Activated CD8-positive, alpha-beta T cell treated with anti-CD3 and anti-CD28 coated beads, Interleukin-2, amount 10 ng/mL, durations not matched to agents 7 days and 5 days (primary cell): ENCODE measurements at places on chromosomes 3 and 15. TPM values are rescaled to one million over a fixed set of nuclear protein-coding genes. Genes with fewer than 3 reads are reported as not detected.

DNA sequence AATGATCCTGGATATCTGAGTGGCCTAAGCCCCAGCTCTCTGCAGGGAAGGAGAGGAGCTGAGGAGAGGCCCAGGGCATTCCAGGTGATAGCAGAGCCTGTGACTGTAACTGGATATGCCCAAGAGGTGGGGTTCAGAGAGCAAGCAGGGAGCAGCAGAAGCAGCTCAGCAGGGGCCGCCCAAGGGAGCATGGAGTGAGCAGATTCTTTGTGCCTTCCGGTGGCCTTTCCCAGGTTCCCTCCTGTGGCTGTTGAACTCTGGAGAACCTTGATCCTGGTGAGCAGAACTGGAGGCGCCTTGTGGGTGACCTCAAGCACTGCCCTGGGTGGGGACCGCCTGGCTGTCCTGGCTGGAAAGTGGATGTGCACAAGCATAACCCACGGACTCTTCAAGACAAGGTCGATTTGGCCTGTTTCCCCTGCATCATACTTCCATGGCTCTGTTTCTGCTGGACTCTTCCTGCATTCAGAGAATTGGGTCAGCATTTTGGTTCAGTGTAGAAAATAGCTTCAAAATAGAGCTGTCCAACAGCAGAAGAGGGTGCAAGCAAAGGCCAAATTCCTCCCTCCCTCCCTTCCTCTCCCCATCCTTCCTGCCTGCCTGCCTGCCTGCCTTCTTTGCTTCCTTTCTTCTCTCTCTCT lies 76.1 kb downstream of the ARNT2 start:
- no peak for DNase-seq

DNA sequence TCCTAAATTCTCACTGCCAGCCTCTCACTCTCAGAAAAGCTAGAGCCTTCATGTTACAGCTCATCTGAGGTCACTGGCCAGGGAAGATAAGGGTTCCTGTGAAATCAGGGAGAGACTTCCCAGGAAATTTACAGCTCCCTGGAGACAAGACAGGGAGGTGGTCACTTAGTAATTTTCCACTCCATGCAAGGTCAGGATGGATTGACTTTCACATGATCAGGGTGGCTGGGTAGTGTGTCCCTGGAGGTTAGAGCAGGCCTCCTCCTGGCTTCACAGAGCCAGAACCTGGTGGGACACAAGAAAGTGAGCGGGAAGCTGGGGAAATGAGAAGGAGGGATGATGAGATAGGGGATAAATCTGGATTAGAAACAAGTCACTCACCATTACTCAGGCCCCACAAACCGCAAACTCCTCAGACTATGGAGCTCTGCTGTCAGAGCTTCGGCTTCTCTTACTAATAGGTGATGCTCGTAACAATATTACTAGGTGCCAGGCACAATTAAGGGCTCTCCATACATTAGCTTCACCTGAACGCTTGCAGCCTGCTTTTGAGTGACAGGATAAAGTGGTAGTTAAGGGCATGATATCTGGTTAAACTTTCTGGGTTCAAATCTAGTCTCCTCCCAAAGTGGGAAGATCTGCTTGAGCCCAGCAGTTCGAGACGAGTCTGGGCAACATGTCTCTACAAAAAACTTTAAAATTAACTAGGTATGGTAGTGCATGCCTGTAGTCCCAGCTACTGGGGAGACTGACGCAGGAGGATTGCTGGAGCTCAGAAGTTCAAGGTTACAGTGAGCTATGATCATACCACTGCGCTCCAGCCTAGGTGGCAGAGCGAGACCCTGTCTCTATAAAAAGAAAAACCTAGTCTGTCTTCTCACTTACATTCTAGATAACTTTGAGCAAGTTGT lies 24.9 kb downstream of the DUOX2 start:
- DNase-seq: no peak

DNA sequence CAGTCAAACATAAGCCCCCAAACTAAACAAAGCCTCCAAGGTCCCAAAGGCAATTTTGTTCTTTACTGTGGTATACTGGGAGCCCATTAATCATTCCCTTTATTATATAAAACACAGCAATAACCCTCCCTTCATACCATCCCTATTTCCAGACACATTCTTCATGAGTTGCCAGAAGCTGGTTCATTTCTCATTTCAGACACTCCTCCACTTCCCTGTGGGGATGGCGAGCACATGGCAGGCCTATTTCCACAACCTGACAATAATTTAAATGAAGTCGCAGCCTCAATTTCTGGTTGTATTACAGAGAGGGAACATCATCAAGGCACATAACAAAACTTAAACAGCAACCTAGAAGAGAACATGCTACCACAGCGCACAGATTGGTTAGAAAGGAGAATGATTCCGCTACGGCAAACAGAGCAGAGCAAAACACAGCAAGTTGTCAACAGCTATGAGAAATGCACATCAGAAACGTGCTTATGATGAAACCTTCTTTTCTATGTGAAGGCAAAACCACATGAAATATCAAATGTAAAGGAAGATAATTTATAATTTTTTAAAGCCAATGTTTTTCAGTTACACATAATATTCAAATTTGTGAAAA lies 63.3 kb upstream of the ARHGEF3 start:
- DNase-seq: no peak

DNA sequence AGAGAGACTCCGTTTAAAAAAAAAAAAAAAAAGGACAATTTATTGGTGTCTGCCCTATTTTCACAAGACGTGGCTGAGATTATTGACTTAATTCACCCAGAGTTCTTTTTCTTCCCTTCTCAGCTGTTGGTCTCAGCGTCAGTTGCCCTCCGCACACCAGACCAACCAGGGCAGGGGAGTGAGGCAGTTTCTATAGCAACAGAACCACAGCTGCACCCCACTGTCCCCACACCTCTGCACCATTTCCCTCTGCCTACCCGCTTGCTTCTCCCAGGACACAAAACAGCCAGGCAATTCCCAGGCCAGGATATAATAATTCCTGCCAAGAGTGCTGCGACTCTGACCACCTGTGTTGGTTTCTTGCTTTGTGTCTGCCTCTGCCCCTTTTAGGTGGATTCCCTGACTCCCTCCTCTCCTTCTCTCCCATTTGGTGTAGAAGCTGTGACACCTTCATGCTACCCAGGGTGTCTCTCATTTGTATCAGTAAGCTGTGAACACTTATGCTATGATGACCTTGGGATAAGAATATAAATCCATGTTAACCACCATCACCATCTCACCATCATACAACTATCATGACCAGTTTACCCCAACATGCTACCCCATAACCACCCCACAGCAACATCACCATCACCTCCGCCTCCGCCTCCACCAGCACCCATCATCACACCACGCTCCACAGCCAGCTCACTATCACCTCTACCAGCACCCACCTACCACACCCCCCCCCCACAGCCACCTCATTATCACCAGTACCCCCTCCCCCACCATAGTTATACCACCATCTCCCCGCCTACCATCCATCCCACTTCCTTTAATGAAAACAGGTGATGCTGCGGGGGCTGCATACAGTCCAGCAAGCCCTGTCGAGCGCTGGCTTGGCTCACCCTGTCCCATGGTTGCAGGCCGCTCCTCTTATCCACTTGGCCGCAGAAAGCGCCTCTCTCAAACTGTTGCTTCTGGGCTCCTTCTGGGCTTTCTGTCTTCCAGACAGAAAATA lies 589 bp downstream of the EPB42 start:
- no peak for DNase-seq

The SEMA5B gene
- total RNA-seq: not detected
